ENCODE measurements at places on chromosomes 5 and 9.

GRCh38 chr9:137276473-137277328, 825 bp upstream of the TOR4A start:
- peak; percentile 83 for DNase-seq

- DNase-seq: no peak
Observed at GRCh38 chr5:61283471-61283870, 48.6 kb upstream of the ZSWIM6 start.

DNA sequence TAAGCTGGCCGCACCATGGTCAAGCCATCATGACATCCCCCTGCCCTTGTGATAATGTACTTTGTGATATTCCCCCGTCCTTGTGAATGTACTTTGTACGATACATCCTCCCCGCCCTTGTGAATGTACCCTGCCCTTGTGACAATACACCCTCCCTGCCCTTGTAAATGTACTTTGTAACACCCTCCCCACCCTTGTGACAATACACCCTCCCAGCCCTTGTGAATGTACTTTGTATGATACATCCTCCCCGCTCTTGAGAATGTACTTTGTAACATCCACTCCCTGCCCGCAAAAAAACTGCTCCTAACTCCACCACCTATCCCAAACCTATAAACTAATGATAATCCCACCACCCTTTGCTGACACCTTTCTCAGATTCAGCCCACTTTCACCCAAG, 313.8 kb downstream of the CTNND2 start:
- DNase-seq: no peak

- no peak for DNase-seq
Observed at GRCh38 chr5:74546796-74547195, 93.7 kb downstream of the ENC1 start.

DNA sequence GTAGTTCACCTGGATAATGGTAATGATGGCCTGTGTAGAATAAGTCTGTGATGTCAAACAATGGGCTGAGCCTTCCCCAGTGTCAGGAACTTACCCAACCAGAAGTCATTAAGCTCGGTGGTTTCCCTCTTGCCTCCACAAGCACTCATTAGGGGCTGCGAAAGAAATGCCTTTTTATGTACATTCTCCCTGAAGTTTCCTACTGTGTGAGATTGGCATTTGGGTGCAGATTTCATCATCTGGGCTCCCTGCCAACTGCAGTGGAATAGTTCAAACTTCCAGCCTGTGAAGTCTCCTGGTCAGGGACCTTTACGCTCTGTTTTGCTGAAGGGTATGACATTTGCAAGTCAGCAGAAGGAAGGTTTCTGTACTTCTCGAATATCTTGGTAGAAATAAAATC, 41.6 kb upstream of the TMEM215 start:
- DNase-seq: no peak

DNA sequence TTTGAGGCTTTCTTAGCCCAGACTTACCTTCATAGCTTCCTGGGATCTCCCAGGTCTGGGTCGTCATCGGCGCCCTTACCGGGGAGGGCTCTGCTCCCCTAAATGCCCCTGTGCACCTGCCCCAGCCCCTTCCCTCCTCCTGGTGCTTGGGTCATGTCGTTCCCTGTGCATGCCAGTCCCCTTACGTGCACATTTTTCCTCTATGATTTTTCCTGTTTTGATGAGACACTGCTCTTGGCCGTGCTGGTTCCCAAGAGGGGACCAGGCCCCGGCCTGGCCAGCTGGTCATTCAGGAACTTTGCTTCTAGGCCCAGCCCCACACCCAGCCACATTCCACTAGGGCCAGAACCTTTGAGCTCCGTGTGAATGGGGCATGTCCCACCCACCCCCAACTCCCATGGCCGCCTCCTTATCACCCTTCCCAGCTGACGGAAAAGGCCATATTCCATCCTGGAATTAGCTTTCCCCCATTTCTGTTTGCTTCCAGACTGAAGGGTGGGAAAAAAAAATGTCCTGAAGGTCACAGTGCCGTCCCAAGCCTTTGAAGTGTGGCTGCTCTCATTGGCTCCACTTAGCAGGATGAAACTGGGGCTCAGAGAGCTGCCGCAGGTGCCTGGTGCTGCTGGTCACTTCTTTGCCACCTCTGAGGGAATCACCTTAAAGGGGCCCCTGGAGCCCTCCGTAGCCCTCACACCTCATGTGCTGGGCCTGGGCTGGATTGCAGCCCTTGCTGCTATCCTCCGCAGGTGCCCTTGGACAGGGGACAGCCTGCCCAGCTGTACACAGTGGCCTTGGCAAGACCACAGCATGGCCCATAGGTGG, 25.1 kb downstream of the ERGIC1 start:
- peak; percentile 67 for DNase-seq

DNA sequence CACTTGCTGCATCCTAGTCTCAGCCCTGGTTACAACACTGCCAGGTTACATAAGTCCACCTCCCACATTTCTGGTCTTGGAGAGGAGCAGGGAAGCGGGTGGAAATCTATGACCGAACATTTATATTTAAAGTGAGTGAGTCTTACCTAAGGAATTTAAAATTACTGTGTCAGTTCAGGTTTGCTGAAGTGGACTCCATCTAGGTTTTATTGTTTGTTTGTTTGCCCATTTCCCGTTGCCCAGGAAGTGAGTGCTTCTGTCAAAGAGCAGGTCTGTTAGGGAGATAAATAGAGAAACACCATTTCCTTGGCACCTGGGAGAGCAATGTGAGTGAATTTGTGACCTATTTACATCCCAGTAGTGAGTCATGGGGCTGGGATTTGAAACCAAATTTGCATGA, 179.5 kb downstream of the KIF4B start:
- no peak for DNase-seq

- DNase-seq: no peak
Observed at GRCh38 chr5:173826428-173827350, 61.5 kb upstream of the CPEB4 start.

DNA sequence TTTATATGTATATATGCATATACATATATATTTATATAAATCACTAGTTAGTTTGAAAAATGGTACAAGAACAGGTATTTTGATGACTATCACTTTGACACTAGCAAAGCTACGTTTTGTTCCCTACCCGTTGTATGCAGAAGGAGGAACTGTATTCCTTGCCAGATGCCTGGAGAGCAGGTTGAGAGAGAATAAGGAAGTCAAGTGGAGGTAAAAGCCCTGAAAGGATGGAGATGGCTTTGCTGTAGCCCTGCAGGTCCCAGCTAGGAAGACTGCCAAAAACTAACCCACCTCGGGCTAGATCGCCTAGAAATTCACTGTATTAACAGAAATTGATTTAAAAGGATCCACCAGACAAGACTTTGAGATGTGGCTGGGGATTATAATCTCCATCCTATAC, 229.3 kb downstream of the RFX3 start:
- no peak for DNase-seq

- DNase-seq: no peak
Observed at GRCh38 chr9:93397661-93398373, 53.7 kb upstream of the FAM120A start.

- DNase-seq: no peak
Observed at GRCh38 chr9:130664251-130665028, at the start of gene PRDM12. PRDM12 (plus strand) TSS chr9:130664594; CDS start chr9:130664654, 60 bp downstream.

GRCh38 chr5:180345186-180345585, 8.0 kb downstream of the GFPT2 start:
- no peak for DNase-seq

DNA sequence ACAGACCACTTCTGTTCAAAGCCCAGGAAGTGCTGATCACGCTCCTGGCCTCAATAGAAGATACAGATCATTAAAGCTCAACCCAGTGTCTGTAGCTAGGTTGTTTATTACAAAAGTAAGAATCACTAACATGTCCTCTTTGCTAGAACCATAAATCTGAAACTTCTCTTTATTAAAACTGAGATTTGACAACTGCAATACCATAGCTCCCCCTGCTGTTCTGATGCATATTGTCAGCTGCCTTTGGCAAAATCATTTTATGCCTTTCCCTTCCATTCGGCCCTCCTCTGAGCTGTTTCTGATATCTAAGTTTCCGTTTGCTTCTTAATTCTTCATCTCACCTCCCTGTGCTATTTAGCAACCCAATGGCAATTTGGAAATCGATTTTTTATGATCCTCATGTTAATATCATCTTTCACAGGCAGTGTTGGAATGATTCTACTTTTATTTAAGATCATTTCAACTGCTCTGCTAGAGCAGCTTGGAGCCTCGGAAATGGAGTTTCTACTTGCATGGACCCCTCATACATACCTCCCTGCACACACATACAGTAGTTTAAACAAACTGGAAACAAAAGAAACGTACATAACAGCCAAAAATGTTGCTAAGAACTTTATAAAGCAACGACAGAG, 998.8 kb downstream of the MAT2B start:
- peak; percentile 33 for DNase-seq

GRCh38 chr5:59152701-59153245, 569.9 kb downstream of the RAB3C start:
- no peak for DNase-seq

DNA sequence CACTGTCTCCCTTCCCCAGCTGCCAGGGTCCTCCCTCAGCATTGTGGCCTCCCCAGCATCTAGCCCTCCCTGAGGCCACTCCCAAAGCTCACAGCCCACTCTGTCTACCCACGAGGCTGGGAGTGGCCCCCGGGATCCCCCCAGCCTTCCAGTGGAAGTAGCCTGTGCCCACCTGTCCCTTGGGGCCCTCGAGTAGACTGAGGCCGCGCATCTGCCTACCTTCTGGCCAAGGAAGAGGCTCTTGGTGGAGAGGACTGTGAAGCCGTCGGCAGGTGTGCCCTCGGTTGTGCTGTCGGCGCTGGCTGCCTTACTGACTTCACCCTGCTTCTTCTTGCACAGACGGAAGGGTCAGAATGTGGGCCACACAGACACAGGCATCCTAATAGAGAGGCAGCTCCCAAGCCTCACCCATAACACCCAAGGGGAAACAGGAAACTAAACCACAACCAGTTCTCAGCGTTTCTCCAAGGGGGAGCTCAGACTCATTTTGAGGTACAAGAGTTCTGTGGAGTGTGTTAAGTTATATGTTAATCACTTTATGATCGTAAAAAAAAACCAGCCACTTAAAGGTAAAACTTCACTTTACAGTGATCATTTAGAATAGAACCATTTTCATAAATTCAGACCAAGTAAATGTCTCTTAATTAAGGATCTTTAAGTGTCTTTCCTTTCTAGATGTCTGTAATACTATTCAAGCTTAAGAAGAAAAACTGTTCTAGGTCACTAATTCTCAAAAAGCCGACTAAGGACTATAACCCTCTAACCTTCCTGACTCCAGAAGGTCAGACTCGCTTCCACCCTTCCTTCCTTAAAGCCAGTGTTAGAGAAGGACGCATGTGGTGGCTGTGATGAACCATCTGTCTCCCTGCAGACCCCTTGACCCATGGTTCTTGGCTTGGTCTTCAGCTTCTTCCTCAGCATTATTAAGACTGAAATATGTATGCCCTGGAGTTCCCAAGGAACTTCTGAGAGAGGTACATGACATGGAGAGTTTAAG, 38.5 kb downstream of the MACROH2A1 start:
- no peak for DNase-seq

DNA sequence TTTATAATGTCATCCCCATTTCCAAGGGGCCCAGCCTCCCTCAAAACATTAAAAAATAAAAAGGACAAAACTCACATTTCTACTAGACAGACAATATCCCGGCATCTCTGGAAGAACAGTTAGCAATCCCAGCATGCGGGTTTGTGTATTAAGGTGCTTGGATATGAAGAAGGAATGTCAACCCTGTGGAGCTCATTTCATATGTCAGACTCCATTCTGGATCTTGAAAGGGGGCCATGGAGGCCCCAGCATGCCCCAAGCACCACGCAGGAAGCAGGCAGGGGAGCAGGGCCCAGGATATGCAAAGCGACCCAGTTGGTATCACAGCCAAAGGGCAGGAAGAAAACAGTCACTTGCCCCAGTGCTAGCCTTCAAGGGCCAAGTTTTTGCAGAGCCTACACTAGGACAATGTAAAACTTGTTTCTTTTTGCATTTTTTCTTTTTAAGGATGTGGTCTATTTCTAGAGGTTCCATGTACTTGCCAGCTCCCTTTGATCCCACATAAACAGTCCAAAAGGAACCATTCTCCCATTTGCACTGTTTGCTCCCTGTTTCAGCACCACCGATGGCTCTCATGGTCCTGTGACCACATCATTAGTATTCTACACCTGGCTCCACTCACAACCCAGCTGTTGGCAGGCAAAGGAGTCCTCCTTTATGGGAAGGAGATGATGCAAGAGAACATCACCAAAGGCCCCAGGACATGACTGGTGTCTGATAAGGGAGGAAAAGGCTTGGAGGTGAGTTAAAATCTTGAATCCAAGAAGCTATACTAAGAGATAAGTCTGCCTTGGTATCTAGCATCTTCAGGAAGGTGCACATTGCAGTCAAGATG, 58.3 kb downstream of the FGF1 start:
- DNase-seq: no peak

- DNase-seq: no peak
Observed at GRCh38 chr9:134438195-134438788, 112.0 kb downstream of the RXRA start.

- DNase-seq: no peak
Observed at GRCh38 chr5:134536876-134537275, 11.4 kb downstream of the JADE2 start.

DNA sequence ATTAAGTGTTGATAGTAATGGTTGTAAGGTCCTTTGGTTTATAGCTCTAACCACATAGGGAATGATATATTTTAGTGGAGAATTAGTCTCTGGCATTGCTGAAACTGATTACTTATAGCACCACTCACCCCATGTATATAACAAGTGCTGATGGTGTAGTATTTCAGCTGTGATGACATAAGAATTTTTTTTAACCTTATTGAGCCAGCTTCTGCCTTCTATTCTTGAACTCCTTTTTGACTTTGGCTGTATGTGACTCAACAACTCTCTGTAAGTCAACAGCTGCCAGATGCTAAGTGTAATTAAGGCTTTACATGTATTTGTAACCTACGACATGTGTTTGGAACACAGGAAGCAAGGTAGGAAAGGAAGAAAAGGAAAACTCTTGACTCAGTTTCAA, 929.6 kb upstream of the WWC1 start:
- no peak for DNase-seq

GRCh38 chr9:109118808-109119438, 824 bp downstream of the TMEM245 start:
- DNase-seq: peak; percentile 39

DNA sequence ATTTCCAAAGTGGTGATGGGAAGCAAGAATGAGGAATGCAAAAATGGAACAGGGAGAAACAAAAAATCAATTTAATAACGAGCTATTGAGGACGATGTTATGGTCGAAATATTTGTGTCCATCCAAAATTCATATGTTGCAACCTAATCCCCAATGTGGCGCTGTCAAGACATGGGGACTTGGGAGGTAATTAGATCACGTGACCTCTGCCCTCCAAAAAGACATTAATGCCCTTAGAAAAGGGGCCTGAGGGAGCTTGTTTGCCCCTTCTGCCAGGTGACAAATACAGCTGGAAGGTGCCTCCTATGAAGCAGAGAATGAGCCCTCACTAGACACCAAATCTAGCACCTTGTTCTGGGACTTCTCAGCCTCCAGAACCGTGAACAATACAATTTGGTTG, 315.2 kb upstream of the CDH9 start:
- no peak for DNase-seq

All from adrenal gland (tissue), 19 donors.